ENCODE measurements at places on chromosomes 16 and 17.

GRCh38 chr17:7465597-7466275 is 13.7 kb downstream of the ZBTB4 start:
- no peak for DNase-seq

DNA sequence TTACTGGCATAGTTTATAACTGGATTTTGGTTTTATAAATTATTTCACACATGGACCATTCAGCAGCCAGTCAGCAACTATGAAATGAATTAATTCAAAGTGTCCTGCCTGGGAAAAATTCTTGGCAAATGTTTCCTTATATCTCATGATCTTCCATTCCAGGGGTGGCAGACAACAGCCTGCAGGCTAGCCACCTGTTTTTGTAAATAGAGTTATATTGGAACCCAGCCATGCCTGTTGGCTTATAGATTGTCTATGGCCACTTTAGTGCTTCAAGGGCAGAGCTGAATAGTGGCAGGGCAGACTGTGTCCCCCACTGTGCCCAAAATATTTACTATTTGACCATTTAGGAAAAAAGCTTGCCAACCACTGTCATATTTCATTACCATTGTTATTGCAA is 613.7 kb downstream of the TMEM114 start:
- no peak for DNase-seq

DNA sequence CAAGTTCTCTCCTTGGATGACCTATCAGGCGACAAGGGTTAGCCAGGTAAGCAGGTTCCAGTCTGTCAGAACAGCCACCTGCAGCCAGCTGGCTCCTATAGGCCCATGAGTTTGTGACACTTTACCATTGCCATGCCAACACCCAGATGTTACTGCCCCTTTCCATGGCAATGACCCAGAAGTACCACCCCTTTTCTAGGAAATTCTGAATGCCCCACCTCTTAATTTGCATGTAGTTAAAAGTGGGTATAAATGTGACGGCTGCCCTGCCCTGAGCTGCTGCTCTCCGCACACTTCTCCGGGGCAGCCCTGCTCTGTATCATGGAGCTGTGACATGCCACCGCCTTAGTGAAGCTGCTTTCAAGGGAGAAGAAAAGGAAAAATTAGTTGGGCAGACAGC is 10.0 kb upstream of the SECTM1 start:
- no peak for DNase-seq

DNA sequence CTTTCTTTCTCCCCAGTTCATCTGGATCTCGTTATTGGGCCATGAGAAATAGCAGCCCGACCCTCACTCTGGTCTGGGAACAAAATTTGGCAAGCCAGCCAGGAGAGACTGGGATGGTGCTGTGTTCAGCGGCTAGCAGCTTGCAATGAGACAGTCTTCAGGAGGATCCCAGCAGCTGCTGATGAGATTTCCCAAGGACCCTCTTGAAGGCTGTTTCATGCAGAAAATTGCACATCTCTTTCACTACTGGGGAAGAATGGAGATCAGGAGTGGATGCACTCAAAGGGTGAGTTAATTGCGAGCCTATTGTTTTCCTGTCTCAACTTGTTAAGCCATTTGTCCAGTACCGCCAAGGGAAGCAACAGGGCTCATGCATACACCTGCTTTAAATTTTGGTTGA is 5.5 kb upstream of the COIL start:
- DNase-seq: no peak

DNA sequence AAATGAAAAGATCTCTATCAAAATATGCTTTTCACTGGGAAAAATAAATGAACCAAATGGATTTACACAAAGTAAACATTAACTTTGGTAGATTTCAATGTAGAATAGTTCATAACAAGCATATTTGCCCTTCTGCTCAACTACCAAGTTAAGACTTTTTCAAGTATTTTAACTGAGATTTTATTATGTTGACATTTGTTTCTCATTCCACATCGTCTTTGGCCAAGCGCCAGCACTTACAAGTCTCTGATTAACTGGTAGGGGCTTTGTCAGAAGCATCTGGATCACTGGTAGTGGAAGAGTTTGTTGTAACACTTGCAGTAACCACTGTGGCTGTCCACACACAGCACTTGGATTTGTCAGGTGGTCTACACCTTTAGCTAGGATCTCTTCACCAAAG is 22.9 kb downstream of the SLFN12L start:
- no peak for DNase-seq

All from activated CD4-positive, alpha-beta T cell treated with anti-CD3 and anti-CD28 coated beads, Interleukin-2, amount 50 U/mL, for 1 hour (primary cell).